Left renal cortex interstitium (tissue), 4 donors: ENCODE measurements at places on chromosomes 12 and 14. TPM values are rescaled to one million over a fixed set of nuclear protein-coding genes. Genes with fewer than 3 reads are reported as not detected.

The MAP1LC3B2 gene
- polyA plus RNA-seq: 7.1 TPM

GRCh38 chr14:81767266-81767995, 233.8 kb upstream of the SEL1L start:
- no peak for DNase-seq

DNA sequence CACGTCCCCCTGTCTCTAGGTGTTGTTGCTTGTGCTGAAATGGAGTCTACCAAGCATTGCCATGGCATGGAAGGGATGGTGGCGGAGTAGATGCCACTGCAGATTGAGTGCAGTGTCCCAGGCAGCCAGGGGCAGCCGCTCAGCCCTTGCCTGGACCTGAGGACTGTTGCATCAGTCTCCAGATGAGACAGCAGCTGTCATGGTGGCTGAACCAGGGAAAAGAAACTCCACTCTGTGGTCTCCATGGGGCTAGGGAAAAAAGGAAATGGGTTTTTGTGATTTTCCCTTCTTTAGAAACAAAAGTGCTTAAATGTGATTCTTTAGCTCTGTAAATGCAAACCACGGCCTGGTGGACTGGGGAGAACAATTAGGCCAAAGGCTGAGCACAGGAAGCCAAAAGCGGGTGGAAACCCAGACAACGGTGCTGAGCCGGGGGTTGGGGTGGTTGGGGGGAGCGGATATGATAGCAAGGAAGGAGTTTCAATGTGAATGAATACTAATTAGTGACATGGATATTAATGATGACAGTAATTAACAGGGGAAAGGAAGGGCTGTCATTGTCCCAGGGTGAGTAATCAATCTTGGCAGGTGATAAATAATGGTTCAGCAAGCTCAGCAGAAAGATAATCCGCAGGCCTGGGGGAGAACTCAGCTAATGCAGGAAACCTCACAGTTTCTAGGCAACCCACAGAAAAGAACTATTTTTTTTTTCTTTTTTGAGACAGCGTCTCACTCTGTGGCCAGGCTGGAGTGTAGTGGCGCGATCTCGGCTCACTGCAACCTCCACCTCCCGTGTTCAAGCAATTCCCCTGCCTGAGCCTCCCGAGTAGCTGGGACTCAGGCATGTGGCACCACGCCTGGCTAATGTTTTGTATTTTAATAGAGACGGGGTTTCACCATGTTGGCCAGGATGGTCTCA, 442.6 kb downstream of the DPF3 start:
- no peak for DNase-seq

- DNase-seq: no peak
Measured at GRCh38 chr14:74934476-74935359, 11.7 kb upstream of the RPS6KL1 start.

DNA sequence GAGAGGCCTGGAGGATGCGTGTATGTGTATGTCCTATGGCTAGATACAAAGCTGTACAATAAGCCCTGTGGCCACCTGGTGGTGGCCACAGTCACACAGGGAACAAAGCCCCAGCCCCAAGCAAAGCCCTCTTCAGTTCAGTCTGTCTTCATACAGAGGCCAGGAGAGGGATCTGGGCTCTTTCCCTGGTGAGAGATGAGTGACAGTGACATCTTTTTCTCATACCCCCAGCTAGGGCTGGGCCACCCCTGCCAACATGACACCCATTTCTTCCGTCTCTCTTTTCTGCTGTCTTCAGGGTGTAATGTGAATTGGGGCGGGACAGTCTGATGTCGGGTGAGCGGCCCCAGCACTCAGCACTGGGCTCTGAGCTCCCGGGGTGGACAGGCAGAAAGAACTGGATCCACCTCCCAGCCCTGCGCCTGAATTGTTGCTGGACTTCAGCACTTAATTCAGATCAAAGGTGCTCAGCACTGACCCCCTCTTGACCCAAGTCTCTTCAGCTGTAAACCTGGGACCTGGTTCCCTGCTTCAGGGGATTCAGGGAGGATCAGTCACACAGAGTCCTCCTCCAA, 59.8 kb downstream of the SERPINA3 start:
- no peak for DNase-seq
